Activated naive CD4-positive, alpha-beta T cell (primary cell): ENCODE measurements at places on chromosomes 1 and 21.

GRCh38 chr1:205616563-205617293 is 15.1 kb downstream of the ELK4 start:
- no peak for DNase-seq

- no peak for DNase-seq
Measured at GRCh38 chr1:159040206-159040605, 30.5 kb downstream of the IFI16 start.

- DNase-seq, result no peak
Measured at GRCh38 chr1:157829711-157830110, 9.8 kb upstream of the FCRL1 start.

DNA sequence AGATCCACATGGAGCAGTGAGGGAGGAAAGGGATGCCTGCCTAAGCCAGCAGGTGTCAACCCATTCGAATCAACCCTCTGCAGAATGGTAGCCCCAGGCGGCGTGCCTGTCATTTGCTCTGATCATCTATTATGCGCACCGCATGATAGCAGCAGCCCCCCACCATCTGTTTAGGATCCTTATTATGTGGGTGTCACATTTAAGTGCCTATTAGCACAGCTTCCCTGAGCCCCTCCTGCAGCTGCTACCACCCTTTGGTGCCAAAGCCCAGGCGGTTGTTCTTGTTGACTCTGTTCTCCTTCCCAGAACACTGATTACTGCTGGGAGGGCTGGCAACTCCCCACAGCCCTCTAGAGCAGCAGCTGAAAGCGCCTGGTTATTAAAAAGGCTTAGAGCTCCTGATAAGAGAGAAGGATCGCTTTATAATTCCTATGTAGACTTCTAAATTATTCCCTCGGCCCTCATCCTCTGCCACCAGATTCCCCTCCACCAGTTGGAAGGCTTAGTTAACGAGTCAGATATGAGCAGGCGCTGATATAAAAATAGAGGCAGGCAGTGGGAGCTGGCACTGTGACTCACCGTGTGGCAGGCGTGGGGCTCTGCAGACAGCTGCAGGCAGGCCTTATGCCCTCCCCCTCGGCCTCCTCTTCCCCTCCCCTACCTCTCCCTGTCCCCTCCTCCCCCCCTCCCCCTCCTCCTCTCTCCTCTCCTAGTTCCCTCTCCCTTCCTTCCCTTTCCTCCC is 23.0 kb downstream of the ACTA1 start:
- no peak for DNase-seq

DNA sequence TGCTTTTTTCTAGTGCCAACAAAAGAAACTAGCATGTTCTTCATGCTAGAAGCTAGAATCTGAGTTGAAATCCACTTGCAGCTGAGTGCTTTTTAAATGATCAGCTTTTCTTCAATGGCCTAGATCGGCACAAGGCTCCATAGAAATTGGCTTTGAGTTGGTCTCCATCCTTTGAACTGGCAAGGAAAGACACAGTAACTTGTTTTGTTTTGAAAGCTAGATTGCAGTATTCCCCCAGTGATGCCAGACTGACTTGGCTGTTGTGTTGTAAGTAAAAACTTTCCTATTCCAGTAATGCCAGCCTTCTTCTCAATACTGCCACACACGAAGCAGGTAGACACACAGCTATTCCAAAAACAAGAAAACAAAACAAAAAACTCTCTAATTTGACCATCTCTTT is 139.1 kb downstream of the FMN2 start:
- no peak for DNase-seq

DNA sequence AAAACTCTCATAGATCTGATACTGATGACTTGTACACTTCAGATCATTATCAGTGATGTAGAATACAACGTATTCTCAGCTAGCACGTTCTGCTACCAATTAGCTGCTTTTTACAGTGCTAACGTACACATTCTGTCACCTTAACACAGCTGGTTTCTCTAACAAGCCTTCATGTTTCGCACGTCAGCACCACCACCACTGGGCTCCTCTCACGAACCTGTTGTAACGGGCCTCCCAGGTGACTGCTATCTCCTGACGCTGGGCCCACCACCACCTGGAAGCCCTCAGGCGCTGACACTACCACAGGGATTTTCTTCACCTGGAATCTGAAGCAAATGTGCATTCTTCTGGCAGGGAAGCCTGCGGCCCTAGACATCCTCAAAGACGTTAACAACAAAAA is 19.8 kb downstream of the TOMM20 start:
- no peak for DNase-seq

- no peak for DNase-seq
Measured at GRCh38 chr1:181352695-181353094, 130.6 kb upstream of the CACNA1E start.

- DNase-seq, result no peak
Measured at GRCh38 chr1:175479521-175480342, 263.7 kb downstream of the TNR start.

DNA sequence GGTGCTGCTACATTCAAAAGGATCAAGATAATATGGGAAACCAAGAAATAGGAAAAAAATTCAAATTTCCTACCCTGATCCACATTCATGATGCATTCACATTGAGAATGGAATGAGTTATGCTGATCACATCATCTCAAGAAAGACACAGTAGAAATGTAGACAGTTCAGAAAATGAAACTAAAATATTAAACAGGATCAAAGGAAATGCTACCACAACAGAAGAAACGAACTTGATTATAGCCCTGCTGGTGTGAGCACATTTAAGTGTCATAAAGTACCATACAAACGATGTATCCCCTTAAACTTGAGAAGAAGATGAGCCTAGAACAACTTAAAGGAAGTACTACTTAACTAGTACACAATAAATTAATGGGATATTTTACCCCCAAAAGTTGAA is 21.3 kb downstream of the SYDE2 start:
- DNase-seq, result no peak

- no peak for DNase-seq
Measured at GRCh38 chr1:147539122-147539575, 2.2 kb upstream of the BCL9 start.
